ENCODE measurements at places on chromosomes 3 and 15.

- no peak for DNase-seq
Measured at GRCh38 chr3:112086875-112087524, 811 bp downstream of the C3orf52 start.

GRCh38 chr15:75064846-75065245 is 41.5 kb downstream of the PPCDC start:
- no peak for DNase-seq

DNA sequence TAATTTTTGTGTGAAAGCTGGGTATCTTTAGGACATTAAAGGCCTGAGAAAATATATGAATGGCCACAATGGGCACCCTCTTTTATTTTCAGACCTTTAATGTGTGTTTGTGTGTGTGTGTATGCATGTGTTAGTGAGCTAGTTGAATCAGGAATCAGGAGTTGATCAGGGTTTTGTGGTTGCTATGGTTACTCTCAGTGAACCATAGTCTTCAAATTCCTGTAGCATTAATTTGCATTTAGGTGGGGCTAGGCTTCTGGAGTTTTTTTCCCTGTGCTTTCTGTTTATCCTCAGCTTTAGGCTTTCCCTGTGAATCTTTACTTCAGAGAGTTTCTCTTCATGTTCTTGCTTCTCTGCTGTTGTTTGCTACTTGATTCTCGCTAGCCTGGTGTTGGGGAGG is 122.0 kb upstream of the ONECUT1 start:
- no peak for DNase-seq

- DNase-seq = no peak
Measured at GRCh38 chr3:23991683-23992628, 46.9 kb downstream of the NR1D2 start.

DNA sequence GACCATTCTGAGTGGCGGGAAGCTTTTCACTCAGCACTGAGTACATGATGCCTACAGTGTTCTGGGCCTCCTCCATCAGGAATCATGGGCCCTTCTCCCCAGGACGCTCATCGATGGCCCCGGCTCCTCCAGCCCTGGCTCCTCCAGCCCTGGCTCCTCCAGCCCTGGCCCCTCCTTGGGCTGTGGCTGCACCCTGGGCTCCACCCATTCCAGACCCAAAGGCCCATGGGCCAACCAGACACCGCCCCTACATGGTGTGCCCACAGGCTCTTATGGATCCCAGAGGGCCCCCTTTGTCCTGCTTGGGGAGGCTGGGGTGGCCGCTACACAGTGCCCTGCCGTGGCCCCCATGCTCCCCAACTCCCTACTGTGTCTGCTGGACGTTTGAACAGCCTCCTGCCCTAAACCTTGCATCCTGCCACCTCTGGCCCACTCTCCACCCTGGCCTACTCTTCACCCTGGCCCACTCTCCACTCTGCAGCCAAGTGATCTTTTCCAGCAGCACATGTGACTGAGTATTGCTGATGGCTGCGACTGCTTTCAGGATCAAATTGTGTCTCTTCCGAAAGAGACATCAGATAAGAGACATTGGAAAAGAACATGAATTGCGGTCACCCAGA is 57.9 kb downstream of the APBA2 start:
- DNase-seq = no peak

DNA sequence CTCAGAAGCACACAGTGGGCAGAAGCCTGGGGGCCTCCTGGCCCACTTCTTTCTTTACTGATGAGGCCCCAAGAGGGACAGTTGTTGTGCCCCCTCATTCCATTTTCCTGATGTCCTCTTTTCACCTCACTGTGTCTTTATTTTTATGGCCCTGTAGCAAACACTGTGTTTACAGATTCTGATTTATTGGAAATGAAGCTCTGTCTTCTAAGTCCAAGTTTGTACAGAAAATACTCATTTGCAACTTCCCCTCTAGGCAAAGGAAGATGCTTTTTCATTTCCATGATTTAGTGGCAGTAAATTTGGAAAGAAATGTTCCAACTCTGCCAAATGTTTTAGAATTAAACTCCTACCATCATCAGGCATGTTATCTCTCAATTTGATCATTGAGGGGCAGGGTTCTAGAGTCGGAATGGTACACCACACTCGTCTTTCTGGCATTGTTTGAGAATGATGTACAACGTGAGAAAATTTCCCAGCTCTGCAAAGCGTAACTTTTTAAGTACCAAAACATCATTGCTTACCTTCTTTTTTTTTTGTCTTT is 129.7 kb downstream of the ARNT2 start:
- DNase-seq = no peak

GRCh38 chr3:47377186-47377585 is 3.6 kb upstream of the PTPN23 start:
- no peak for DNase-seq

- DNase-seq = no peak
Measured at GRCh38 chr3:100329800-100330489, 4.6 kb upstream of the NIT2 start.

GRCh38 chr3:15711281-15711680 is 86.5 kb downstream of the ANKRD28 start:
- DNase-seq = no peak

GRCh38 chr3:12700800-12701199 is 36.9 kb upstream of the RAF1 start:
- no peak for DNase-seq

DNA sequence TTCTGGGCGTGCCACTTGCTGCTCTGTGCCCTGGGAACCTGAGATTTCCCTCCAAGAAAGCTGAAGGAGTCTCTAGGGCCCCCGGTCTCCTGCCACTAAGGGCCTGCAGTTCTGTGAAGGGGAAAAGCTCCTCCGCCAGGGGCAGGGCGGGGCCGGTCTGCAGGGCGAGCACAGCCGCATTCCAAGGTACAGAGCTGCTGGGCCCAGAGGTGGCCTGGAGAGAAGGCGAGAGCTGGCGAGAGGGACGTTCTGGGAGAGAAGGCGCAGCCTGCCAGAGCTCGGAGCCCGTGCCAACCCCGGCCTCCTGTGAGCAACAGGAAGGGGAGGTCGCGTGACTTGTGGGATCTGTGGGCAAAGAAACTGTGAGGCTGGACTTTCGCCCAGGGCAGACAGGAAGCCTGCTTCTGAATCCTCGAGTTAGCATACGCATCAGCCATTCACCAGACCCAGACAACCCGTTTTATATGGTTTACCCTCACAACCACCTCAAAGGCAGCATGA is 500.4 kb downstream of the SHQ1 start:
- peak; percentile 65 for DNase-seq

DNA sequence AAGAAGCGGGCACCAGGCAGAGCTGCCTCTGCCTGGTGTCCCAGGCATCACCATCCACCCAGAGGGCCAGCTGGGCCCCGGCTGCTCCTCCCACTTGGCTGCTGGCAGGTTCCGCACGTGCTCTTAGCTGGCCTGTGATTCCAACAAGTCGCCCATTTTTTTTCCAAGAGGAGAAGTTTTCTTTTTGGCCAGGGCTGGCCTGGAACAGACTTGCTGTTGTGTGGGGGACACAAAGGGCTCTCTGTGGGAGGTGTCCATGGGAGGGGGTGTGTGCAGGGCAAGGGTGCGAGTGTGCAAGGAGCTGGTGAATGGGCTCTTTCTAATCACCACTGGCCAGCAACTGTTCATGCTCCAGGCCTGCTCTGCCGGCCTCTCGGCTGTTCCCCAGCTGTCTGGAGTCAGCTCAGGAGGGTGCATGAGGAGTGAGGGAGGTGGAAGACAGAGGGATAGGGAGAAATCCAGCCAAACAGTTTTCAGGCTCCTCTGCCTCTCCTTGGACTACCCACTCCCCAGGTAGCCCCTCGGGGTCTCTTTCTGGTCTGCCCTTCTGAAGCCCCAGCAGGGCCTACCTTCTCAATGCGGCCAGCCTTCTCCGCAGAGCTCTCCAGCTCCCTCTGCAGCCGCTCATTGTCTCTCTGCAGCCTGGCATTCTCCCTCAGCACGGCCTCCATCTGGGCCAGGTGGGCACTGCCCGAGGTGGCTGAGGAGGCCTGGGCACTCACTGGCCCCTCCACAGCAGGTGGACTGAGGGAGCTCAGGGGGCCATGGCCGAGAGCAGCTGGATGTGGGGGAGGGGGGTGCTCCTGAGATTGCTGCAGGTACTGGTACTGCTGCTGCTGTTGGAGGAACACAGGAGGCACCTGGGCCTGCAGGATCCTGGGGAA is 7.1 kb downstream of the AMOTL2 start:
- no peak for DNase-seq

DNA sequence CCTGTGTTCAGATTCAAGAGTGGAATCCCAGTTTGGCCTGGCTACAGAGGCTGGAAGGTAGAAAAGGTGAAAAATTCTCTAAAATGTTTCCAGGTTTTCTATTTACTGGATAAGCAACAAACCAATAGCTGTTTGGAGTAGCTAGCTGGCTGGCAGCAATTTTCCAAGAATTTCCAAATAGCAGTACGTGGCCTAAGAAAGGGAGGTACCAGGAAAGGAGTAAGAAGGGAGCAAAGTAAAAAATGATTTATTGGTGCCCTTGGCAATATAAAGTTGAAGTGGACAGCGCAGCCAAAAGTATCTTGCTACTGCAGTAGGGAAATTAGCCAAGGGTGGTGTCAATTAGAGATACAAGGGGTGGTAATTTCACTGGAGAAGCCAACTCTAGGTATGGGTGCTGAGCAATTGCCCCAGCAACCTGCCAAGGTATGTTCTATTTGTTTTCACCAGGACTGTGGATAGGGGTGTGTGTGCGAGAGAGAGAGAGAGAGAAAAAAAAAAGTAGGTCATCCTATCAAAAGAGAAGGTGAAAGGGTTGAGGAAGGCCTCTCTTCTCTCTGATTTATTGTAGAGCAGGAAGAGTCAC is 40.8 kb upstream of the THBS1 start:
- no peak for DNase-seq

- no peak for DNase-seq
Measured at GRCh38 chr3:116102037-116102436, 343.2 kb downstream of the LSAMP start.

DNA sequence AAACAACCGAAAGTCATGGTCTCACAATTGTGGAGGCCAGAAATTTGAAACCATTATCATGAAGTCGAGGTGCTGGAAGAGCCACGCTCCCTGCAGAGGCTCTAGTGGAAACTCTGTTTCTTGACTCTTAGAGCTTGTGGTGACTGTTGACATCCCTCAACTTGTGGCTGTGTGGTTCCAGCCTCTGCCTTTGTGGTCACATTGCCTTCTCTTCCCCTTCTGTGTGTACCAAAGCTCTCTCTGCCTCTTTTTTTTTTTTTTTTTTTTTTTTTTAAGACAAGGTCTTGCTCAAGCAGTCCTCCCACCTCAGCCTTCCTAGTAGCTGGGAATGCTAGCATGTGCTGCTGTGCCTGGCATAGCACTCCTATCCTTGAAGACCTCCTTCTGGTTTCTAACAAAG is 48.7 kb upstream of the CRTC3 start:
- no peak for DNase-seq

DNA sequence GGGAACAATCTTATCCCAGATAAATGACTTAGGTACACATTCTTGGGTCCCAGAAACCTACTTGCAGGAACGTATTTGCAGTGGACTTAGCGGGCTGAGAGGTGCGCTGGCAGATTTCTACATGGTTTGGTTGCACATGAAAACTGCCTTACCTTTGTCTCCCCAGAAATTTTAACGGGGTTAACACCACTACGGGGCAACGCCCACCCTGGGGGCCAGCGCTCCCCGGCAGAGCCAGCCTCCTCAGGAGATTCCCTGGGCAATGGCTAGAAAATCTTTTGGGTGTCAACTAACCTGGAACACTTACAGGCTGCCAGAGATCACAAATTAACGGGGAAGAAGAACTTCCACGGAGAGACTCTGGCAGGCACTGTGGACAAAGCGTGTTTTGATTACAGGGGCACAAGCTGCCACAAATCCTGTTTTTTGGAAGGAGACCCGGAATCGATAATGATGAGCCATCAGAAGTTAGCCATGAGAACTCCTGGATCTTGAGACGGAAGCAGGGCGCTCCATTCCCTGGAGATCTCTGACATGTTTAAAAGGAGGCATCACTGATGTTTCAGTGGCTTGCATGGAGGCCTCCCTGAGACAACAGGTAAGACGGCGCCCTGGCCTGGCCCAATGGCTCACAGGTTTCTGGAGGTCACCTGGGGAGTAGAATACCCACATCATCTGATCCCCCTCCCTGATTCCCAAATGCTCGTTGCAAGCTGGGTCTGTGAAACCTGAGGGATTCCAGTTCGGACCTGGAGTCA is 288.9 kb downstream of the ADAMTS17 start:
- no peak for DNase-seq

DNA sequence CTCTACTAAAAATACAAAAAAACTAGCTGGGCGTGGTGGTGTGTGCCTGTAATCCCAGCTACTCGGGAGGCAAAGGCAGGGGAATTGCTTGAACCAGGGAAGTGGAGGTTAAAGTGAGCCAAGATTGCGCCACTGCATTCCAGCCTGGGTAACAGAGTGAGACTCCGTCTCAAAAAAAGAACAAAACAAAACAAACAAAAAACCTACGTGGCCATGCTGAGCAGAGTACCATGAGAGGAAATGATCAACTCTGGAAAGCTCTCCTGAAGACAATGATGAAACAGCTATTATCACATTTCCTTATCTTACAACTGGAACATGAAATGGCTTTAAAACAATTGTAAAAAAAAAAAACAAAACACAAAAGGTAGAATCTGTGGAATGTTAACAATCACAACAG is 75.2 kb downstream of the CHSY1 start:
- no peak for DNase-seq

GRCh38 chr3:123424321-123424998 is 24.4 kb downstream of the ADCY5 start:
- no peak for DNase-seq

GRCh38 chr3:197466586-197467399 is 89.0 kb downstream of the BDH1 start:
- DNase-seq = no peak

- no peak for DNase-seq
Measured at GRCh38 chr3:183844606-183845005, 19.2 kb upstream of the MAP6D1 start.

DNA sequence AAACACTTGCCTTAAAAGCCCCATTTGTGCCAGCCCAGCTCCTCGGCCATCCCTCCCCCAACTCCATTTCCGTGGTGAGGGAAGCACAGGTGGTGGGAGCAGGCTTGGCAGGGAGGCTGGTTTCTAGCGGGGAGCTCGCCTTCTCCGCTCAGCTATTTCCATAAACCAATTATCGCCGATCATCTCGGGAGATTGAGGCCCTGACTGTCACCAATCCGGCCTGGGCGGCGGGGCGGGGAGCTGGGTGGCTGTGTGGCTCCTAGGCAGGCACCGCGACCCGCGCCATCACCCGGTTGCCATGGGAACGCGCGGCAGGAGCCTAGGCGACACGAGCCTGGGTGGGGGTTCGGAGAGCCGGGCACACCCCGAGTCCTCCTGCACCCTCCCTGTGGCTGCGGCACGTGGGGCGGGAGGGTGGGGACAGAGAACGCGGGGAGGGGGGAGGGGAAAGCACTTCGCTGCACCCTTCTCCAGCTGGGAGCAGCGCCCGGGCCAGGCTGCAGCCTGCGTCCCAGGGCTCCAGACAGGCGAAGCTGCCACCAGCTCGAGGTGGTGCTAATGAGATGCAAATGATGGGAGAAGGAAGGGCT is 9.3 kb downstream of the CCDC33 start:
- DNase-seq = peak; percentile 4

DNA sequence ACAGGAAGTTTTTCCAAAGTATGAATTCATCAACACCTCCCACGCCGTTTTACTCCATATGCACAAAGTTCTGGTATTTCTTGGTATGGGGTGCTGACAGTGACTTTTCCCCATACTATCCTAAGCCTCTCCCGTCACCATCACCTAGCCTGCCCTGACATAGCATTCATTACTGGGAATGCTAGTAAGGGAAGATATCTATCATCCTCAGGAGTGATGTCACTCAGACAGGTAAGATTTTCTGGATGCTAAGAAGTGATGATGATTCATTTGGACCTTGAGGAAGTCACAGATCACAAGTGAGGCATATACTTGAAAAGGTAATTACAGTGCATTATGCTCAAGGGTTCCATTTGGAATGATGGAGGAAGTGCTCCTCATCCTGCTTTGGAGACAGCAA is 355.1 kb upstream of the STAC start:
- no peak for DNase-seq

- DNase-seq = no peak
Measured at GRCh38 chr15:61545763-61546162, 316.7 kb upstream of the RORA start.

All from stimulated activated CD4-positive, alpha-beta T cell treated with anti-CD3 and anti-CD28 coated beads, Interleukin-12 subunit alpha, Interleukin-12 subunit beta, amount 100 ng/mL, for 24 hours (primary cell).